ENCODE measurements at places on chromosomes 12 and 14.

GRCh38 chr14:23444314-23444713, 8.9 kb upstream of the MYH7 start:
- DNase-seq: no peak

DNA sequence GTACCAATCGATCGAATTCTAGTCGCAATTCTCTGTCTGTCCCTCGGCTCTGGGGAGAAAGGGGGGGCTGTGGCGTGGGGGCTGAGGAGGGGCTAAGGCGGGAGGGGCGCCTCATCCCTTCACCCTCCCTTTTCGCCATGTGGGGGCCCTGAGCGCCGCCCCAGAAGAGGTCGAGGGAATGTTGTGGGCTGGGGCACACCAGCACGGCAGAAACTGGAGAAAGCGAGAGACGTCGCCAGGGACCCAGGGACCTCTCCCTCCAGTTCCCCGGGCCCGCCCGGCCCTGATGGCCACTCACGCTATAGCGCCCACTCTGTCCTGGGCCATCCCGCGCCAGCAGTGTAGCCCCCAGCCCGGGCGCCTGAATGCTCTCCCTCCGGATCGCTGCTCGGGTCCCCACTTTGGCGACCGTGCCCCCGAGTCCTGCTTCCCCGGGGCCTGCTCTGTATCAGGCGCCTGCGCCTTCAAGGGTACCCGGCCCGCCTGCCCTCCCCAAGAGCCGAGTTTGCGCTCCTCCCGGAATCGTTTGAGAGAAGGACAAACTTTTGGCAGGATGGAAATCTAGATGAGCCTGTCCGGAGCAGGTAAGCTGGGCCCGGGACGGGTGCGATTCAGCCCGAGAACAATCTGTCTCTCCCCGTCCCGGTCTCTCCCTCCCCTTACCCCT, 62.6 kb downstream of the SMUG1 start:
- no peak for DNase-seq

DNA sequence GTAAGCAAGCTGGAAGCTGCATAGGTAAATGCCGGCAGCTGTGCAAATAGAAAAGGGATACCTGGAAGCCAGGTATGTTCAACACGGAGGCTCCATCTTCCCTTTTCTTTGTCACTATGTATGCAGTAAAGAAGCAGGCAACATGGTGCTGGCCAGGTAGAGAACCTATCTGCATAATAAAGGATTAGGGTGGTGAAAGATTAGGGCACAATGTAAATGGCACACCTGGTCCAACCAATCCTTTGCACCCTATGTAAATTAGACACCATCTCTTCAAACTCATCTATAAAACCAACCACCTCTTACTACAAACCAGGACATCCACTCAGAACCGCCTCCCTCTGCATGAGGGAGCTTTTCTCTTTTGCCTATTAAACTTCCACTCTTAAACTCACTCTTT, 32.3 kb downstream of the RPS29 start:
- no peak for DNase-seq

GRCh38 chr12:4118017-4118510, 155.5 kb upstream of the CCND2 start:
- DNase-seq: peak; percentile 86

All from GM12864 (cell line).